ENCODE measurements at places on chromosomes 7 and 10. TPM values are rescaled to one million over a fixed set of nuclear protein-coding genes. Genes with fewer than 3 reads are reported as not detected.

The CEP55 gene
- 73.3 TPM for total RNA-seq

The MDFIC gene
- 22.7 TPM for total RNA-seq

The RET gene
- 0.50 TPM for total RNA-seq

The DNAH11 gene
- 0.33 TPM for total RNA-seq

The HOXA3 gene
- total RNA-seq: 6.2 TPM

The ZNF365 gene
- total RNA-seq: 0.86 TPM

The ANXA8L1 gene
- total RNA-seq: 97.3 TPM

The MMP21 gene
- not detected for total RNA-seq

The TDRD1 gene
- not detected for total RNA-seq

The XRCC2 gene
- 5.2 TPM for total RNA-seq
